ENCODE measurements at places on chromosomes 6 and 20. TPM values are rescaled to one million over a fixed set of nuclear protein-coding genes. Genes with fewer than 3 reads are reported as not detected.

Gene ENPP3
- total RNA-seq, result 0.37 TPM

Gene IL17F
- not detected for total RNA-seq

Gene TSHZ2
- 0.43 TPM for total RNA-seq

Gene CST7
- total RNA-seq, result not detected

Gene SLC17A1
- total RNA-seq, result not detected

Gene RGS17
- 6.5 TPM for total RNA-seq

Gene HLA-DOA
- under 0.01 TPM for total RNA-seq

Gene SASH1
- 43.3 TPM for total RNA-seq

Gene GNMT
- not detected for total RNA-seq

Gene SRSF12
- total RNA-seq, result 0.09 TPM

Gene RBBP8NL
- total RNA-seq, result not detected

Data from smooth muscle cell of bladder (primary cell).